ENCODE measurements at places on chromosomes 6 and 20.

- H3K27ac ChIP-seq, result no peak overlapping the region
- H3K4me3 ChIP-seq, result no peak overlapping the region
- no peaks in the 10 kb centered on the region for H3K4me1 ChIP-seq
- peaks cover 2% of the 10 kb centered on the region for H3K36me3 ChIP-seq
- DNase-seq, result no peak
- H3K27me3 ChIP-seq, result no peaks in the 10 kb centered on the region
These were observed 13.1 kb downstream of the SRPK1 start for GRCh38 chr6:35907750-35908149.

- H3K4me1 ChIP-seq, result no peaks in the 10 kb centered on the region
- no peaks in the 10 kb centered on the region for H3K27me3 ChIP-seq
- no peak overlapping the region for H3K27ac ChIP-seq
- no peak for DNase-seq
These were observed 162.0 kb upstream of the EPHA7 start for GRCh38 chr6:93581371-93581770.

DNA sequence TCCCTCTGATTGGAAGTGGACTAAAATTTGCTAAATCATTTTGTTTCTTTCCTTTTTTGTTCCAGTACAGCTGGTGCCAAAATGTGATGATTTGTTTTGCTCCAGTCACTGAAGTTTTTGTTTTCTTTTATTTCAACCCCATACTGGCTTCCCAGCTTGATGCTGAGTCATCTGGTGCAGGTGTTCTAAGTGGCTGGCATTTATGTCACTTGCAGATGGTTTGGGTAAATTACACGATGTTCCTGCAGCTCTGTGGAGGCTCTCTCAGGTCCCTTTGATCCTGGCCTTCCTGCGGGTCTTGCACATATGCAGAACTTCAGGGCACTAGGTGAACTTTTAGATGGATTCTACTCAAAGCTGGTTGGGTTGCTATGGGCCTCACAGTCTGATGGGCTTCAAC is 577.7 kb downstream of the HAO1 start:
- no peak for DNase-seq
- no peaks in the 10 kb centered on the region for H3K27me3 ChIP-seq
- no peaks in the 10 kb centered on the region for H3K36me3 ChIP-seq
- H3K27ac ChIP-seq, result no peak overlapping the region
- no peaks in the 10 kb centered on the region for H3K4me1 ChIP-seq

DNA sequence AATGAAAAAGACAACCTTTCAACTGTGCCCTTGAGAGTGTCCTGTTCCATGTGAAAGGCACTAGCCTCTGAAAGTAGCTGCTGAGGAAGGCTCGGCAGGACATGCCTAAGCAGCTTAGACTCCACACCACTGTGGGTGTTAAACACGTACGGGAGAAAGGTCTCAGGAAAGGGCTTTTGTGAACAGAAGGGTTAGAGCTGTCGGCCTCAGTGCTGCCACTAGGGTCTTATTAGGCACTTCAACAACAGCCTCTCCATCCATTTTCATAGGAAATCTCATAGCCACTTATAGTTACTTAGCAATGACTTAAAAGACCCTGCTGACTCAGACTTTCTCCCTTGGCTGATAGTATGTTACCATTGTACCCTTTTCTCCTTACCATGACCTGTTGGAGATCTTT is 662.8 kb downstream of the TBC1D32 start:
- DNase-seq, result no peak
- no peak overlapping the region for H3K4me3 ChIP-seq
- no peaks in the 10 kb centered on the region for H3K36me3 ChIP-seq
- H3K4me1 ChIP-seq, result no peaks in the 10 kb centered on the region

- no peak overlapping the region for H3K4me3 ChIP-seq
- H3K4me1 ChIP-seq, result no peaks in the 10 kb centered on the region
- DNase-seq, result no peak
- peaks cover 11% of the 10 kb centered on the region for H3K27me3 ChIP-seq
- no peaks in the 10 kb centered on the region for H3K36me3 ChIP-seq
- H3K27ac ChIP-seq, result no peak overlapping the region
These were observed 95.5 kb downstream of the EYA2 start for GRCh38 chr20:46990017-46990595.

- DNase-seq, result no peak
- H3K27me3 ChIP-seq, result peaks cover 67% of the 10 kb centered on the region
- H3K36me3 ChIP-seq, result no peaks in the 10 kb centered on the region
- no peaks in the 10 kb centered on the region for H3K4me1 ChIP-seq
These were observed 1.8 kb upstream of the SIM1 start for GRCh38 chr6:100466410-100467128.

- H3K4me1 ChIP-seq, result no peaks in the 10 kb centered on the region
- H3K27ac ChIP-seq, result no peak overlapping the region
- no peak for DNase-seq
- H3K36me3 ChIP-seq, result no peaks in the 10 kb centered on the region
- no peak overlapping the region for H3K4me3 ChIP-seq
- H3K27me3 ChIP-seq, result peaks cover 2% of the 10 kb centered on the region
These were observed 60.0 kb downstream of the DNAH8 start for GRCh38 chr6:38774929-38775707.

DNA sequence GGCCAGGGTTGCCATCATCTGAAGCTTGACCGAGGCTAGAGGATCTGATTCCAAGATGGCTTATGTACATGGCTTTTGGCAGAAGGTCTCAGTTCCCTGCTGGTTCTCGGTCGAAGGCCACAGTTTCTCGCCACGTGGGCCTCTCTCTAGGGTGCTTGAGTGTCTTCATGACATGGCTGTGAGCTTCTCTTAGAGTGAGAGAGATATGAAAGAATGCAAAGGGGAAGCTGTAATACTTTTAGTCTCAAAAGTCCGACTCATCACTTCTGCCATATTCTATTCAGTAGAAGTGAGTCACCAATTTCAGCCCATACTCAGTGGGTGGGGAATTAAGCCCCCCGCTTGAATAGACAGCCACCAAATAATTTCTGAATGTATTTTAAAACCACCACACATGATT is 94.2 kb downstream of the UTRN start:
- no peak for DNase-seq
- H3K27me3 ChIP-seq, result no peaks in the 10 kb centered on the region
- H3K4me3 ChIP-seq, result no peak overlapping the region
- H3K27ac ChIP-seq, result no peak overlapping the region
- peaks cover 24% of the 10 kb centered on the region for H3K4me1 ChIP-seq
- H3K36me3 ChIP-seq, result no peaks in the 10 kb centered on the region

DNA sequence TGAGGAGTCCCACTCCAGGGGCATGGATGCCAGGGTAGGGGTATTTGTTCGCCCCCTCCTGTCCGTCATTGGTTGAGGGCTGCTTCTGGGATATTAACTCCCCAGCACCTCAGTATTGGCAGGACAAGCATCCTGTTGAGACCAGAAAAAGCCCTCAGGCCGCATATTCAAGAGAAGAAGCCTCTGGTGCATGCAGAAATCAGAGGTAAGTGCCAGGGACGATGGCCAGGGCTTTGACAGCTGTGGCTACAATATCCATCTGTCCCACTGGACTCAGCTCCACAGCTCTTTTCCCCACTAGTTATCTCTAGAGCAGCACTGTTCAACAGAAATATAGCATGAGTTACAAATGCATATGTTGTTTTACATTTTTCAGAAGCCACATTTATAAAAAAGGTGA is 651.3 kb downstream of the KIF16B start:
- DNase-seq, result no peak
- H3K27ac ChIP-seq, result no peak overlapping the region
- H3K4me3 ChIP-seq, result no peak overlapping the region
- H3K36me3 ChIP-seq, result no peaks in the 10 kb centered on the region
- H3K4me1 ChIP-seq, result no peaks in the 10 kb centered on the region

DNA sequence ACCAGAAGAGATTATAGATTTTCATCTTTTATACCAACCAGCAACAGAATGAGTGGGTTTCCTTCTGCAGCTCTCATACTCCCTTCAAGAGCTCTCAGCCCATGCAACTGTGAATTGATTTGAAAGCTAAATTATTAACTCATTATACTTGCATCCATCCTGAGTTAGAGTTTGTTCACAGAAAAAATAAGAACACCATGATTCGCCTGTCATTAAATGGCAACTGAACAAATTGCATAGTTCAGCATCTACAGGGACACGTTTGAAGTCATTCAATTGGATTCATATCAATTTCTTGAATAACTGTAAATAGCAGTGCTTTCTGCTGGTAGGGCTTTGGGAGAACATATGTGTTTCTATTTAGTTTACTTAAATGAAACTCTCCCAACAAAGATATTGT is 65.7 kb downstream of the NKAIN2 start:
- no peak overlapping the region for H3K4me3 ChIP-seq
- H3K4me1 ChIP-seq, result no peaks in the 10 kb centered on the region
- DNase-seq, result no peak
- H3K27ac ChIP-seq, result no peak overlapping the region

DNA sequence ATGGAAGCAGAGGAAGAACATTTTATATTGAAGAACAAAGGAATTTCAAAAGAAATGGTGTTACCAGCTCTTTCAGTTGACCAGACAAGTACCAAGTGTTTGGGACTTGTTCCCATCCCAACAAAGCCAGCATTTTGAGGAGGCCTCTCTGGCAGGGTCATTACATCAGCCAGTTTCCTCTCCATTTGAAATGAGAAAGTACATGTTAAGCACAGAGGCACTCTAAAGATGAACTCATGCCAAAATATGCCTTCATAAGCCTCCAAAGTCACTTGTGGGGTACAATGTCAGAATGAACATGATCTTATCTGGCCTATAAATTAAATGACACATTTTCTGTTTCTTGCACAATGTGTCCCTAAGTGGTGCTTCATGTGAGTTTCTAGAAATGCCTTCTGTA is 223.9 kb downstream of the PRL start:
- H3K4me1 ChIP-seq, result no peaks in the 10 kb centered on the region
- H3K36me3 ChIP-seq, result no peaks in the 10 kb centered on the region
- DNase-seq, result no peak
- no peaks in the 10 kb centered on the region for H3K27me3 ChIP-seq
- H3K27ac ChIP-seq, result no peak overlapping the region

- no peaks in the 10 kb centered on the region for H3K4me1 ChIP-seq
- no peaks in the 10 kb centered on the region for H3K36me3 ChIP-seq
- H3K27ac ChIP-seq, result no peak overlapping the region
- H3K4me3 ChIP-seq, result no peak overlapping the region
- H3K27me3 ChIP-seq, result peaks cover 39% of the 10 kb centered on the region
- DNase-seq, result no peak
These were observed 1.1 kb upstream of the SLC22A7 start for GRCh38 chr6:43296780-43297497.

- H3K36me3 ChIP-seq, result no peaks in the 10 kb centered on the region
- H3K27ac ChIP-seq, result peak overlapping the region; percentile 95
- no peaks in the 10 kb centered on the region for H3K27me3 ChIP-seq
- H3K4me1 ChIP-seq, result peaks cover 37% of the 10 kb centered on the region
These were observed 887 bp downstream of the TSPYL1 start for GRCh38 chr6:116278854-116279231.

DNA sequence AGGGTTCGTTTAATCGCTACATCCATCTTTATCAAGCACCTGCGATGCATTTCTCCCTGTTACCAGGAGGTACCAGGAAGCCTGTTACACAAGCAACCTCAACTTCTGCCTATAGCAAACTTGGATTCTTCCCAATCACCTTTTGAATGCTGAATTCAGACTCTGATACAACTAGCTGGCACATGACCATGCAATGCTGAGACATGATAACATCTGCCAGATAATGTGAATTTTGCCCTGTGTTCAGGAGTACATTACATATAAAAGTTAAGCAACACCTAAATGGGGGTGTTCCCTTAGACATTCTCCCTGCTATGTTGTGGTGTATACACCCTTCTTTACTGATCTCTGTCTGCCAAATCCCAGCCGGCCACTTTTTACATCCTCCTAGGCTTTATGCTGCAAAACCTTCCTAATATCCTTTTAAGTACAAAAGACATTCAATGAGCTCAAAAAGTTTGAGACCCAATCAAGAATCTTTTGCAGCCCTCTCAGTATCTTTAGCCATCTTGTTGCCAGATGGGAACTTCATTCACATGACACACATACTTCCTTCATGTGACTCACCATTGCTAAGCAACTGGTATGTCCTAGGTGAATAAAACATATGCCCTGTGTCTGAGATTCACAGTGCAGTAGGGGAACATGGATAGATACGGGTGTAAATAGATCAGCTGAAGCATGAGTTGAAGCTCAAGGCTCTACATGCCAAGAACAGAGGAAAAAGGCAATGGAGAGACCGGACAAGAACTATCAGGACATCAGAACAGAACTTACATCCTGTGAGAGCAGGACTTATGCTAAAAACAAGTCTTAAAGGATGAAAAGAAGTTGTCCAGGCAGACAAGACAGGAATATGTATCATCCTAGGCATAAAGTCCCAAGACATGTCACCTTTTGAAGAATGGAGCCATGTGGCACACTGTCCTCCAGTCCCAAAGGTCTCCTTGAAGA is 84.3 kb downstream of the ZHX3 start:
- DNase-seq, result no peak
- H3K4me1 ChIP-seq, result peaks cover 11% of the 10 kb centered on the region
- H3K27ac ChIP-seq, result no peak overlapping the region
- H3K4me3 ChIP-seq, result no peak overlapping the region
- no peaks in the 10 kb centered on the region for H3K27me3 ChIP-seq

DNA sequence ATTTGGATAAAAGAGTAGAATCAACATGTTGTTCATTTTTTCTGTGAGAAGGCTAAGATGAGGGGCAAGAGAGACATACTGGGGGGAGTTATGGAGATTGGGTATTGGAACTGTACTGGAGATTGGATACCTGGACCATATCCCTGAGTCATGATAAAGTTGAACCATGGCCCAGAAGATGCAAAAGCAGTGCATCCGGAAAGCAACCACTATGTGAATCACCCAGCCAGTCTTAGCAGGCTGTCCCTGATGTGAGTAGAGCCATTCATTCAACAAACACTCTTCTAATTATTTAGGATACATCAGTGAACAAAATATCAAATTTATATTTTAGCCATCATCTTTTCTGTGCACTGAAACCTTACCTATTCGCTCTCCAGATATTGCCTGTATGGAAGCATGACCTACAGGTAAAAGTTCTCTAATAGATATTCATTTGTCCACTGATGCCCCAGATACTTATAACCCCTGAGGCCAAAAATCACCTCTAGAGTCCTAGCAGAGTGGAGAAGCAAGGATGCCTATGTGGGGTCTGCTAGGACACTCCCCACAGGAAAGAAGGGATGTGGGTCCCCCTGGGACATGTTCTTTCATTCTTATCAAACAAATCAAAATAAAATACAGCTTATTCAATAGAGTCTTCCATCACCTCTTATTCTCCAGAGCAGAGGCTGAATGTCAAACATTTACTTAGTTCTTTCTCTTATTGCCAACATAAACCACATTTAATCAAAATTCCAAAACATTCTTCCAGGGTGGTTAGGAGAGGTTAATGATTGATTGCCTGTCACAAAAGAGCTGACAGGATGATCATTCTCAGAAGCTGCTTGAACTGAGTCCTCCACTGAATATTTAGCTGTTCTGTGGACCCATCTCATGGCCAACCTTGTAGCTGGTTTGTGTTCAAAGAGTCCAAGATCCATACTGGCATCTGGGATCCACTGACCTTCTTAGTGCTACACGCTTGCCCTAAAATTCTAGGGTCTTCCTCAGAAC is 37.0 kb upstream of the PKHD1 start:
- no peak overlapping the region for H3K4me3 ChIP-seq
- H3K4me1 ChIP-seq, result no peaks in the 10 kb centered on the region

- H3K4me1 ChIP-seq, result peaks cover 4% of the 10 kb centered on the region
- H3K36me3 ChIP-seq, result no peaks in the 10 kb centered on the region
These were observed 9.8 kb downstream of the VEGFA start for GRCh38 chr6:43779852-43780236.

Data from T-cell (primary cell).